ENCODE measurements at places on chromosomes 4 and X. TPM values are rescaled to one million over a fixed set of nuclear protein-coding genes. Genes with fewer than 3 reads are reported as not detected.
A peak's percentile ranks its signal among the peaks of the same experiment; 100 is the strongest.

- H3K27me3 ChIP-seq, result no peaks in the 10 kb centered on the region
- H3K4me1 ChIP-seq, result peaks cover 51% of the 10 kb centered on the region
- peaks cover 26% of the 10 kb centered on the region for H3K36me3 ChIP-seq
Observed at GRCh38 chrX:40688929-40689328, 41.6 kb upstream of the CXorf38 start.

Gene EMD
- polyA plus RNA-seq, result 94.9 TPM

DNA sequence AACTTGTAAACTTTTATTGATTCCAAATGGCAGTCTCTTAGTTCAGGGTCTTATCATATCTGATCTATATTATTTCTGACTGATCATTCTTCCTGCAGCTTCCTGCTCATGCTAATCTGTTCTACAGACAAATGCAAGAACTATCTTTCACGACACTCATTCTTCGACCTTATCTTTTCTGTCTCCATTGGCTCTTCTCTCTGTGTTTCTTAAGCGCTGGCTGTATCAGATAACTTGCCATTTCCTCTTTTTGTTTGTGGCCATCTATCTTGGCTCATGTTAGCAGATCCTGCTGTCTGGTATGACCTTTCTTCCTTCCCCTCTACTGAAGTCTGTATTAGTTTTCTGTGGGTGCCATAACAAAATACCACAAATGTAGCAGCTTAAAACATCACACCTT lies 230.5 kb upstream of the PUDP start:
- DNase-seq, result no peak
- no peak overlapping the region for H3K27ac ChIP-seq
- no peak overlapping the region for H3K4me3 ChIP-seq
- H3K27me3 ChIP-seq, result no peaks in the 10 kb centered on the region
- no peaks in the 10 kb centered on the region for H3K4me1 ChIP-seq

- H3K27ac ChIP-seq, result no peak overlapping the region
- H3K27me3 ChIP-seq, result peaks cover 2% of the 10 kb centered on the region
- H3K4me1 ChIP-seq, result no peaks in the 10 kb centered on the region
- H3K4me3 ChIP-seq, result no peak overlapping the region
- no peaks in the 10 kb centered on the region for H3K36me3 ChIP-seq
Observed at GRCh38 chr4:147050356-147050765, 104.7 kb upstream of the TTC29 start.

Gene TMEM35A
- polyA plus RNA-seq, result 0.25 TPM

GRCh38 chr4:8575457-8575856 lies 4.7 kb upstream of the GPR78 start:
- H3K36me3 ChIP-seq, result no peaks in the 10 kb centered on the region
- no peak for DNase-seq
- no peaks in the 10 kb centered on the region for H3K4me1 ChIP-seq

Gene SOD3
- 5.3 TPM for polyA plus RNA-seq

Gene VAMP7
- polyA plus RNA-seq, result 29.9 TPM

Gene SULT1B1
- polyA plus RNA-seq, result 0.10 TPM

DNA sequence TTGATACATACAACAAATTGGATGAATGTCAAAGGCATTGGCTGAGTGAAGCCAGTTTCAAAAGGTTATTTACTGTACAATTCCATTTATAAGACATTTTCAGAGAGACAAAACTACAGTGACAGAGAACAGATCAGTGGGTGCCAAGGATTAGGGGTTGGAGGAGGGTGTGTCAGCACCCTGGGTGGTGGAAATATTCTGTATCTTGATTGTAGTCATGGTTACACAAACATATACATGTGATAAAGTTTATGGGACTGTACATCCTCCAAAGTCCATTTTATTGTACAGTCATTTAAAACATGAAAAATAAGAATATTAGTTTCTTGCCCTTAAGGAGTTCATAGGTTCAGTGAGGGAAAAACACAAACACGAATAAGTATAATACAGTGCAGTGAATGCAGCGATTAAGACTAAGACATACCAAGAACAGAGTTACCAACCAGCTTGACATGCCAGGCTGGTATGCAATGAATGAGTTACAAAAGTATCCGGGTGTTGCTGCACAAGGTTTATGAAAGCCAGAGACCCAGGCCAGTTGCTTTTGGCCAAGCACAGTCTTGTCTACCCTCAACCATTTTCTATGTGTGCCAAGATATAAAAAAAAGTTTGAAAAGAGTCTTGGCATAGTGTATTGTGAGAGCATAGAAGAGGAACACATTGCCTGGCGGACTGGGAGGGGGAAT lies 123.6 kb downstream of the MSL3 start:
- H3K4me3 ChIP-seq, result no peak overlapping the region
- DNase-seq, result no peak
- H3K36me3 ChIP-seq, result no peaks in the 10 kb centered on the region

GRCh38 chr4:15717657-15718416 lies 15.0 kb downstream of the BST1 start:
- no peaks in the 10 kb centered on the region for H3K4me1 ChIP-seq
- no peaks in the 10 kb centered on the region for H3K27me3 ChIP-seq
- no peaks in the 10 kb centered on the region for H3K36me3 ChIP-seq

- H3K4me3 ChIP-seq, result no peak overlapping the region
- H3K36me3 ChIP-seq, result no peaks in the 10 kb centered on the region
- DNase-seq, result no peak
Observed at GRCh38 chr4:171629182-171629581, 184.0 kb upstream of the GALNTL6 start.

Gene UBL4A
- polyA plus RNA-seq, result 64.4 TPM

GRCh38 chr4:113596396-113596795 lies 165.1 kb downstream of the CAMK2D start:
- no peak overlapping the region for H3K4me3 ChIP-seq
- peaks cover 30% of the 10 kb centered on the region for H3K4me1 ChIP-seq
- H3K27me3 ChIP-seq, result no peaks in the 10 kb centered on the region
- H3K36me3 ChIP-seq, result no peaks in the 10 kb centered on the region
- no peak overlapping the region for H3K27ac ChIP-seq

DNA sequence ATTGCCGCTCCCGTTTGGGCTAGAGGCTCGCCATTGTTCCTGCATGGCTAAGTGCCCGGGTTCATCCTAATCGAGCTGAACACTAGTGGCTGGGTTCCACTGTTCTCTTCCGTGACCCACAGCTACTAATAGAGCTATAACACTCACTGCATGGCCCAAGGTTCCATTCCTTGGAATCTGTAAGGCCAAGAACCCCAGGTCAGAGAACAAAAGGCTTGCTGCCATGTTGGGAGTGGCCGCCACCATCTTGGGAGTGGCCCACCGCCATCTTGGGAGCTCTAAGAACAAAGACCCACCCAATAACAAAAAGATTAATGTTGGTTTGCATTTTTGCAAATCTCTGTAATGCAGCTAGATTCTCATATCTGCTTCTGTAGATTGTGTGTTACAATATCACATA lies 299.0 kb downstream of the DCHS2 start:
- H3K27ac ChIP-seq, result no peak overlapping the region
- H3K27me3 ChIP-seq, result no peaks in the 10 kb centered on the region
- H3K36me3 ChIP-seq, result no peaks in the 10 kb centered on the region
- DNase-seq, result no peak
- no peaks in the 10 kb centered on the region for H3K4me1 ChIP-seq

DNA sequence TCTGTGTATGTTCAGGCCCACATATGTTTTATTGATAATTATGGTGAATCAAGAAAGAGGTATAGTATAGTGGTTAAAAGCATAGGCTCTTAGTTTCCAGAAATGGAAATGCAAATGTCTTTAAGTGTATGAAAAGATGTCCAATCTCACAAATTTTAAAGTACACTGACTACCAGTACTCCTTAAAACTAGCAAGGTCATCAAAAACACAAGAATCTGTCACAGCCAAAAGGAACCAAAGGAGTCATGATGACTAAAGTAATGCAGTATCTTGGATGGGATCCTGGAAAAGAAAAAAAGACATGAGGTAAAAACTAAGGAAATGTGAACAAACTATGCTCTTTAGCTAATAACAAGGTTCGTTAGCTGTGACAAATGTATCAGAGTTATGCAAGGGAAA lies 661 bp upstream of the RBM41 start:
- no peaks in the 10 kb centered on the region for H3K36me3 ChIP-seq
- peak overlapping the region; percentile 76 for H3K4me3 ChIP-seq
- no peaks in the 10 kb centered on the region for H3K4me1 ChIP-seq
- no peak overlapping the region for H3K27ac ChIP-seq
- no peaks in the 10 kb centered on the region for H3K27me3 ChIP-seq

GRCh38 chr4:40305328-40306170 lies 29.6 kb upstream of the CHRNA9 start:
- H3K27ac ChIP-seq, result no peak overlapping the region
- no peak for DNase-seq
- H3K4me3 ChIP-seq, result no peak overlapping the region
- H3K4me1 ChIP-seq, result no peaks in the 10 kb centered on the region

Gene NDST3
- not detected for polyA plus RNA-seq

DNA sequence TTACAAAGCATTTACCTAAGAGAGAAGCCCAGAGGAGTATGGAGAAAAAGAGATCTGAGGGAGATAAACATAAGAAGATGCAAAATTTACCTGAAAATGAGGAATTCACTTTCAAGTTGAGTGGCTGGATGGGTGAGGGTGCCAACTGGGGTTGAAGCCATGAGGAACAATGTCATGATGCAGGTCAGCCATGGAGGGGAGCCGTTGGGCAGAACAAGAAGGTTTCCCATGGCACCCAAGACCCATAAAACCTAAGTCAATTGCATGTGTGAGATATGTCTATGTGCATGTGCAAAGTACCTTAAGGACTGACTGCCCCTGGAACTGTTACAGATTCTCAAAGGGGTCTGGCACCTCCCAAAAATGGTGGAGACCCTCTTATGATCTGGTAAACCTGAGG lies 46.6 kb upstream of the PRRG1 start:
- H3K36me3 ChIP-seq, result no peaks in the 10 kb centered on the region
- no peak overlapping the region for H3K27ac ChIP-seq
- no peak for DNase-seq
- H3K27me3 ChIP-seq, result no peaks in the 10 kb centered on the region
- no peaks in the 10 kb centered on the region for H3K4me1 ChIP-seq
- H3K4me3 ChIP-seq, result no peak overlapping the region

- no peak overlapping the region for H3K4me3 ChIP-seq
- H3K4me1 ChIP-seq, result peaks cover 14% of the 10 kb centered on the region
- H3K27me3 ChIP-seq, result no peaks in the 10 kb centered on the region
- H3K27ac ChIP-seq, result no peak overlapping the region
- DNase-seq, result no peak
Observed at GRCh38 chr4:103010804-103011203, 8.7 kb downstream of the SLC9B1 start.

Gene ETDB
- polyA plus RNA-seq, result not detected

Gene CHM
- 8.2 TPM for polyA plus RNA-seq

DNA sequence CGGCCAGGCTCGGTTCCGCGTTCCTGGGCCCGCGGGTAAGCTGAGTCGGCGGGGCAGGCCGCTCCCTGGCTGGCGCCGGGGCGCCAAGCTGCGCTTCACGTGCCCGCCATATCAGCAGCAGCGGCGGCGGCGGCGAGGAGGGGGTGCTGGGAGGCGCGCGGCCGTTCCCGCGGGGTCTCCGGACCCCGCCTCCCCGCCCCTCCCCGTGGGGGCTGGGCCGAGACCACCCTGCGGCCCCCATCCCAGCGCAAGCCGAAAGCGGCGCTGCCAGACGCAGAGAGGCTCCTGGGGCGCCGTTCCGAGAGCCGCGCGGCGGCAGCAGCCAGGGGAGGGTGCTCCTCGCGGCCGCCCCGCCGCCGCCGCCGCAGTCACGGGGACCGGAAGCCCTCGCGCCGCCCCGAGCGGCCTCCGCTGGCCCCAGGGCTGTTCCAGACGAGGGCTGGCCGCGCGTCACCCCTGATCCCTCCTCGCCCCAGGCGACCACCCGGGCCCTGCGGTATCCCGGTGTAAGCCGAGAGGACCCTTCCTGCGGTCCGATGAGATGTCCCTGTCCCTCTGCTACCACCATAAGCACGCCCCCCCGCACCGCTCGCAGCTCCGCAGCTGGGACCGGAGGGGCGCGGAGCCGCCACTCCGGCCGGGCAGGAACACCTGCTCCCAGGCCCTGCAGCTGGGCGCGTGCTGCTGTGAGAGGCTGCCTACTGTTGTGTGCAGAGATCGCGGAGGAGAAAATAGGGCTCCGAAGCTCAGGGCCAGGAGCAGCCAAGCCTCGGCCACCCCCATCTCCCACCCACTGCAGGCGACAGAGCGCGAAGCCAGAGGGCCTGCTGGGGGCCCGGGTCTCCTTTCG lies 7.5 kb upstream of the BCOR start:
- DNase-seq, result peak; percentile 54
- no peaks in the 10 kb centered on the region for H3K27me3 ChIP-seq
- no peaks in the 10 kb centered on the region for H3K36me3 ChIP-seq
- H3K4me3 ChIP-seq, result peak overlapping the region; percentile 67
- peak overlapping the region; percentile 93 for H3K27ac ChIP-seq

DNA sequence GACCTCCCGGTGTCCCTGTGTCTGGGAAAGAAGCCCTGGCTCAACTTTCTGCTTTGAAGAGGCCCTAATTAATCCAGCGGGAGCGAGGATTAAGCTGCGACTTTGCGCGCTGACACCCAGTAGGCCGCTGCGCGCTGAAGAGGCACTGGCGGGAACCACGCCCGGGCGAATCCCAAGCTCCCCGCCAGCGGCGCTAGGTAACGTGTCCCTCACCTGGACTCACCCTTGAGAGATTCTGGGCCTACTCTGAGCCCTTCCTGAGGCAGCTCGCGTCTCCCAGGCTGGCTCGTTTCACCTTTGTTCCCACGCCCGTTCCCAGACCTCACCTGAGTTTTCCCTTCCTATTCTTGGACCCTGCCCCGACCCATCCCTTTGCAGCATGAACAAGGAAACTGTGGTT lies 616 bp upstream of the KLHL34 start:
- peak overlapping the region; percentile 94 for H3K27ac ChIP-seq
- peak overlapping the region; percentile 65 for H3K4me3 ChIP-seq
- peak; percentile 72 for DNase-seq

GRCh38 chr4:122963216-122963615 lies 40.8 kb upstream of the NUDT6 start:
- DNase-seq, result no peak
- H3K27ac ChIP-seq, result no peak overlapping the region
- no peak overlapping the region for H3K4me3 ChIP-seq
- no peaks in the 10 kb centered on the region for H3K36me3 ChIP-seq

GRCh38 chr4:108170631-108171338 lies 2.1 kb upstream of the LEF1 start:
- H3K4me1 ChIP-seq, result peaks cover 18% of the 10 kb centered on the region
- no peaks in the 10 kb centered on the region for H3K36me3 ChIP-seq
- peaks cover 90% of the 10 kb centered on the region for H3K27me3 ChIP-seq
- no peak for DNase-seq
- no peak overlapping the region for H3K27ac ChIP-seq

DNA sequence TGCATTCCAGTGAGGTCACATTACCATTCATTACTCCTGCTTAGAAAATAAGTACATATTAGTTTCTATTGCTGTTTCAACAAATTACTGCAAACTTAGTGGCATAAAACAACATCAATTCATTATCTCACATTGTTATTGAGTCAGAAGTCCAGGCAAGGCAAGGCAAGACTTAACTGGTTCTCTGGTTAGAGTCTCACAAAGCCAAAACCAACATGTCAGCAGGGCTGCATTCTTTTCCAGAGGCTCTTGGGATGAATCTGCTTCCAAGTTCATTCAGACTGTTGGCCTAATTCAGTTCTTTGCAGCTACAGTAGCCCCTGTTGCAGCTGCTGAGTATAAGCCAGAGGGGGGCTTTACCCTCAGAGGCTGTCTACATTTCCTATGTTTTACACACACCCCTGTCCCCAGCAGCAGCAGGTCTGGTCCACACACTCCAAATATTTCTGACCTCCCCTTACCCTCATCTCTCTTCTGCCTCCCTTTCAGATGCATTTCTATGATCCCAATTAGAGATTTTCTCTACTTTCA lies 892.1 kb upstream of the EPHA5 start:
- H3K27ac ChIP-seq, result no peak overlapping the region
- no peaks in the 10 kb centered on the region for H3K36me3 ChIP-seq
- H3K4me3 ChIP-seq, result no peak overlapping the region
- no peaks in the 10 kb centered on the region for H3K4me1 ChIP-seq

GRCh38 chr4:123777373-123777772 lies 380.8 kb downstream of the SPRY1 start:
- no peaks in the 10 kb centered on the region for H3K27me3 ChIP-seq
- peaks cover 5% of the 10 kb centered on the region for H3K4me1 ChIP-seq
- H3K36me3 ChIP-seq, result no peaks in the 10 kb centered on the region
- H3K27ac ChIP-seq, result no peak overlapping the region

All from psoas muscle (tissue), 8 donors.